Cardiac muscle cell (in vitro differentiated cells and primary cell): ENCODE measurements at places on chromosomes 3 and 15.

GRCh38 chr3:30934208-30934550 is 39.7 kb upstream of the GADL1 start:
- DNase-seq: peak; percentile 73

GRCh38 chr3:66004244-66004643 is 34.5 kb downstream of the MAGI1 start:
- DNase-seq: no peak

DNA sequence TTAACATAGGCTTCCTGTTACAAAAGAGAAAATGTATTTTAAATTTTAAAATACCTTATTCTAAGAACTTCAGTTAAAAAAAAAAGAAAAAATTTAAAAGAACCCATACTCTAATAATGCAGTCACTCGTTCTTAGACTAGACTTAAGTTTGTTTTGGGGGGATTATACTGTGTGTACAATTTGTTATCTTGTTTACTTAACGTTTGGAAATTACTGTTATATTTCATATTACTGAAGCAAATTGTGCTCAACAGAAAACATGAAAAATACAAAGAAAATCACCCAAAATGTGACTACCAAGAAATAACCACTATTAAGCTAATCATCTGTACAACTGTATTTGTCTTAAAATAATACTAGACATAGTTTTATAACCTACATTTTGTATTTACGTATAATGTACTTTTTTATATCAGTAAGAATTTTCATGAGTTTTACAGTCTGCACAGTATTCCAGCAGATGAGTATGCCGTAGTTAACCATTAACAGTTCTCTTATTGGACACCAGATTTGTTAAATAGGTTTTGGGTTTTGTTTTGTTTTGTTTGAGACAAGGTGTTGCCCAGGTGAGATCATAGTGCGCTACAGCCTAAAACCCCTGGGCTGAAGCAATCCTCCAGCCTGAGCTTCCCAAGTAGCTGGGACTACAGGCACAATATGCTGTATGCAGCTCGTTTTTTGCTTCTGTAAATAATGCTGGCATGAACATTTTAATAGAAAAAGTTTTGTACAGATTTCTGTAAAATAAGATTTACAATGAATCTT is 88.8 kb upstream of the CHD2 start:
- no peak for DNase-seq

- no peak for DNase-seq
Observed at GRCh38 chr15:100340721-100341238, 995 bp downstream of the ADAMTS17 start.

- DNase-seq: no peak
Observed at GRCh38 chr3:42503251-42503924, 945 bp downstream of the VIPR1 start.

- DNase-seq: no peak
Observed at GRCh38 chr3:45560281-45560971, 34.1 kb upstream of the LIMD1 start.

- peak; percentile 28 for DNase-seq
Observed at GRCh38 chr3:117439812-117440211, 730.2 kb downstream of the TUSC7 start.

DNA sequence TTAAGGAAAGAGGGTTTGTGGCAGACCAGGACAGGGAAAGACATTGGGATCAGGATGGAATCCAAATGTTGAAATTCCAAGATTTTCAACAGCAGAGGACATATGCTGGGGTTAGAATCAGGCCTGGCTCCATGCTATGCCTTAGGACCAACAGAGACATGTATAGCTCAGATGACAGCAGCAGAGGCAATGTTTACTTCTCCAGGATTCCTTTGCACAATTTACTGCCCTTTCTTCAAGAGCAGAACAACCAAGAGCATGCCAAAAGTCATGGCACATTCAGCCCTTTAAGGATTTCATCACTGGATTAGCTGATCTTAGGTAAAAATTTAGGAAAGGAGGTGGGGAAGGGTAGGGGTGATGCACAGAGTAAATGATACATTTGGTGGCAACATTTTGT is 69.6 kb upstream of the GSK3B start:
- no peak for DNase-seq

DNA sequence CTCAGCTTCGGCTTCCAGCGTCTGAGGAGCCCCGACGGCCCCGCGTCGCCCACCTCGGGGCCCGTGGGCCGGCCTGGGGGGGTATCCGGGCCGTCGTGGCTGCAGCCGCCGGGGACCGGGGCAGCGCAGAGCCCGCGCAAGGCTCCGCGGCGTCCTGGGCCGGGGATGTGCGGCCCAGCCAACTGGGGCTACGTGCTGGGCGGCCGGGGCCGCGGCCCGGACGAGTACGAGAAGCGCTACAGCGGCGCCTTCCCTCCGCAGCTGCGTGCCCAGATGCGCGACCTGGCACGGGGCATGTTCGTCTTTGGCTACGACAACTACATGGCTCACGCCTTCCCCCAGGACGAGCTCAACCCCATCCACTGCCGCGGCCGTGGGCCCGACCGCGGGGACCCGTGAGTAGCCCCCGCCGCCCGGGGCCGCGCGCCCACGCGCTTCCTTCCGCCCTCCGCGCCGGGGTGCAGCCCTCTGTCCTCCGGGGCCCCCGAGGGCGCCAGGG is 462 bp downstream of the EDEM1 start:
- peak; percentile 46 for DNase-seq
